ENCODE measurements at places on chromosomes 2 and 18. TPM values are rescaled to one million over a fixed set of nuclear protein-coding genes. Genes with fewer than 3 reads are reported as not detected.

Gene SNORC
- 0.40 TPM for total RNA-seq

Gene FNDC4
- 10.9 TPM for total RNA-seq

Gene VSNL1
- not detected for total RNA-seq

Gene PARD3B
- 10.9 TPM for total RNA-seq

- no peak for DNase-seq
Observed at GRCh38 chr2:119744335-119744939, 15.3 kb upstream of the PTPN4 start.

DNA sequence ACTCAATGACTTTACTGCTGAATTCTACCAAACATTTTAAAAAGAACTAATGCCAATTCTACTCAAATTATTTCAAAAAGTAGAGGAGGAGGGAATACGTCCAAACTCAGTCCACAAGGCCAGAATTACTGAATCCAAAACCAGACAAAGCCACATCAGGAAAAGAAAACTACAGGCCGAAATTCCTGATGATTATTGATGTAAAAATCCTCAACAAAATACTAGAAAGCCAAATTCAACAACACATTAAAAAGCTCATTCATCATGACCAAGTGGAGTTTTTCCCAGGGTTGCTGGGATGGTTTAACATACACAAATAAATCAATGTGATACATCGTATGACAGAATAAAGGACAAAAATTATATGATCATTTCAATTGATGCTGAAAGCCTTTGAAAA lies 103.9 kb upstream of the UBE2E3 start:
- no peak for DNase-seq

GRCh38 chr2:172230889-172231401 lies 128.2 kb upstream of the DLX2 start:
- DNase-seq = no peak

DNA sequence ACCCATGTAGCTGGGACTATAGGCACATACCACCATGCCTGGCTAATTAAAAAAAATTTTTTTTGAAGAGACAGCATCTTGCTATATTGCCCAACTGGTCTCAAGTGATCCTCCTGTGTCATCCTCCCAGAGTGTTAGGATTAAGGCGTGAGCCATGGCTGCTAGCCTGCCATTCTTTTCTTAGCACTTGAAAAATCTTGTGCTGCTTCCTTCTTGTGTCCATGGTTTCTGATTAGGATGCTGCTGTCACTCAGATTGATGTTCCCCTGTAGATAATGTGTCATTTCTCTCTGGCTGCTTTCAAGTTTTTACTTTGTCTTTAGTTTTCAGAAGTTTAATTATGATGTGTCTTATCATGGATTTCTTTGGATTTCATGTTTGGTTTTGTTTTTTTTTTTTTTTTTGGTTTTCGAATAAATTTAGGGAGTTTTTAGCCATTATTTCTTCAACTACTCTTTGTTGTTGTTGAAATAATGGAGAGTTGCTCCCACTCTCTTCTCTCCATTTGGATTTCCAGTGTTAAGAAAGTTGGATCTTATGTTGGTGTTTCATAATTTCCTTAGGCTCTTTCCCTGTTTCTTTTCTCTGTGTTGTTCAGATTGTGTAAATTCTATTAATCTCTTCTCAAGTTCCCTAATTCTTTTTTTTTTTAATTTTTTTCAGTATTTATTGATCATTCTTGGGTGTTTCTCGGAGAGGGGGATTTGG lies 2.5 kb downstream of the ATP9B start:
- no peak for DNase-seq

DNA sequence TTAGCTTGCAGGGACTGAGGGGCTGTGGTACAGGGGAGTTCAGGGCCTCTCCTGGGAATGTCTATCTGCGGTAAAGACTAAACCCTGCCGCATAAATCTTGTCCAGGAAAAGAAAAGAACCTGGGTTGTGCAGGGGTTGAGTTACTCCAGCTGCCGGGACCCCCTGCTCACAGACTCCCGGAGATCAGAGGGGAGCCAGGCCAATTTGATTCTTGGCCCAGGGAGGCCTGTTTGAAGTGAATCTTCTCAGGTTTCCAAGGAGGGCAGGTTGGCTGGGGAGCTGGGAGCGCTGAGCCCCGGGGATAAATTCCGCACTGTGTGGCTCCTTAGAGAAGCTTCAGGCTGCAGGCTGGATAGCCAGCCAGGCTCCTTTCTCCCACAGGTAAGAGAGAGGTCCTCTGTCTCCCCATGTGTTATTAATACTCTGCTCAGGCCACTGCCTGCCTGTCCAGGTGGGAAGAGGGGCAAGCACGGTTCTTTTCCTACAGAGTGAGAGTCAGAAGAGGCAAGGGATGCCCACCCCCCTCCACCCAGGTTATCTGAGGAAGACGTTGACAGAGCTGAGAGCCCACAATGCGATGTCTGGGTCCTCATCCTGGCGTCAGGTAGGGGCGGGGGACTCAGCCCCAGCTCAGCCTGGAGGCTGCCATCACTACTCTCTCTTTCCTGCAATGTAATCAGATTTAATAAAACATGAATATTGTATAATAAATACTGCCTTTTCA lies 82.7 kb downstream of the LONRF2 start:
- DNase-seq = no peak

GRCh38 chr2:24047703-24048033 lies 477 bp upstream of the WDCP start:
- DNase-seq = no peak

- no peak for DNase-seq
Observed at GRCh38 chr2:127044165-127044718, 62.7 kb downstream of the BIN1 start.

- no peak for DNase-seq
Observed at GRCh38 chr2:204468746-204469429, 76.4 kb upstream of the PARD3B start.

DNA sequence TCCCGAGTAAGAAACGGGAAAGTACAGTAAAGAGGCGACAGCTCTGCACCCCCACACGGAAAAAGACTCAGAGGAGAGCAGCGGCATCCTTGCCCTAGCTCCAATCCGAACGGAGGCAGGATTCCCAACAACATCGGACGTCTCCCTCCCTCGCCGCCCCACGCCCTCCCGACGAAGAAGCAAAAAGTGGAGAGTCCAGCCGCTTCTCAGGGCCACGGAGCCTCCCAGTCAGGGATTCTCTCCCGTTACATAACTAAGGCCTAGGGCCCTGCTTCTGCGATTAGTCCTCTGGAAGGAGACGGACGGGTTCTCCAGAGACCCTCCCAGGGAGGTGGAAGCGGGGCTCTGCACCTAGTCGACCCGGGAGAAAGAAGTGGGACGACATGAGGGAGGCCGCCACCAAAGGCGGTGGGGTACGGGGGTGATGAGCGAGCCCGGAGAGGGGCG lies 587 bp downstream of the SUMO1 start:
- DNase-seq = peak; percentile 72
